ENCODE measurements at places on chromosomes 2 and 18.

DNA sequence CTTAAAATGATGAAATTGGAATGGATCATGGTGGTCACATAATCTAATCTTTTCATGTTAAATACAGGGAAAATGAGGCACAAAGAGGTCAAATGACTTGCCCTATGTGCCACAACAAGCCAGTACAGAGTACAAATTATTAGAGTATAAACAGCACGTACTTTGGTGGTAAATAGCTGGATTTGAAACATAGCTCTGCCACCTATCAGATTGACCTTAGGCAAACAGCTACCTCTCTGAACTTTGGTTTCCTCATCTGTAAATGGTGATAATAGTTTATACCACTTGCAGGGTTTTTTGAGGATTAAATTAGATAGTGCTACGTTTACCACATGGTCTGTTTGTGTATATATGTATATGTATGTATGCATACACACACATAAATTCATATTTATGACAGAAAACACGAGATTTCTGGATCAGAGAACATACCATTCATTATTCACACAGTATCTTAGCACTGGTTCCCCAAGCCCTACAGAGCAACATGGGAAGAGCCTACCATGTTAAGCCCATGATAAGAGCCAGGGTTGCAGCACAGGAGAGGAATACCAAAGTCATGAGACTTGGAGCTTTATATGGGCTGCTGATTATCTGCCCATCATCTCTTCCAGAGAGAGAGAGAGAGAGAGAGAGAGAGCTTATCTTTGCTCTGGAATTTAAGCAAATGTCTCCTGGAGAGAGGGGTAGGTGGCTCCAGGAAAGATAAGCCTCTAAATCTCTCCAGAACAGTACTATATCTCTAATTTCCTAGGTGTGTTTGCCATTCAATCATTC, 73.5 kb downstream of the MDH1 start:
- no peak for DNase-seq

GRCh38 chr2:26712486-26713465, 20.3 kb downstream of the KCNK3 start:
- DNase-seq = peak; percentile 88

- DNase-seq = no peak
These were observed 179.8 kb upstream of the EPAS1 start for GRCh38 chr2:46117379-46117778.

- DNase-seq = no peak
These were observed 84.2 kb upstream of the UNC80 start for GRCh38 chr2:209687323-209687969.

DNA sequence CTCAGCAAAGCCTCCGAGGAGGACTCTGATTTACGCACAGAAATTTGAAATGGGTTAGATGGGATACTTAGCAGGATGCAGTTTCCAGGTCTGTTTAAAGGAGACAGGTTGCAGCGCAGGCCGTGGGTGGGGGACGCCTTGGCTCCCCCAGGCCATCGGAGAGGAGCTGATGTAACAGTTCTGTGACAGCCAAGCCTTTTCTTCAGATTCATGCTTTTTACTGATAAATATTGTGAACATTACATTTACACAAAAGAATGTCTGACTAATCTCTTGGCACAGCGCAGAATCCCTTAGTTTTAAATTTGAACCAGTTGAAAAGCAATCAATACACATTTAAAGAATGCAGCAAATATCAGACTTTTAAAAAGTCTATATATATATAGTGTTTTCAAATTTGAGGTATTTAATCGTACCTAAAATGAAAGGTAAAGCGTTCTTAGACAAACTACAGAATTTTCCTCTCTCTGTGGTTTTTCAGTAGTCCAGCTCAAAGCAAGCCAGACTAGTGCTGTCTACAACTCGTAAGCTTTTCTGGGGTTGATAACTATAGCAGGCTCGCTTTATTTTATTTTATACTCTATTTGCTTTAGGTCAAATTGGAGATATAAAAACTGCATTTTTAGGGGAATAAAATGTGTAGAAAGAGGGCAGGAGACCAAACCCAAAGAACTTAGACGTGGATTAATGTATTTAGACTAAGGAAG, 221.9 kb downstream of the PIEZO2 start:
- no peak for DNase-seq

DNA sequence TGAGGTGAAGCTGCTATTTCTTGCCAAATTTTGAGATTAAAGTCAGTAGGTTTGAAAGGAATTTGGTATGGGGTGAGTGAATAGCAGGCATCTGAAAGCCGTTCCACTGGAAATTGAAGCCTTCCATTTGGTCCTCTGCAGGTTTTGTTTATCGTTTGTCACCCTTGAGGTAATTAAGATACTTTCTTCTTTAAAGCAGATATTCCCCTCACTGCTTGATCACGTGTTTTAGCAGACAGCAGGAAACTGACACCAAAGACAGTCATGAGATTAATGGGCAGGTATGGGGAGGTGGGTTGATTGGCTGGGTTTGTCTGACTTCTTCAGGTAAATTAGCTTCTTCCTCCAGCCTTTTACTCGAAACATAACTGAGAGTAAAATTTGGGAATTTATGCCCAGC, 10.7 kb downstream of the LPIN1 start:
- DNase-seq = no peak

GRCh38 chr18:31162419-31162793, 250 bp downstream of the DSC1 start:
- no peak for DNase-seq

DNA sequence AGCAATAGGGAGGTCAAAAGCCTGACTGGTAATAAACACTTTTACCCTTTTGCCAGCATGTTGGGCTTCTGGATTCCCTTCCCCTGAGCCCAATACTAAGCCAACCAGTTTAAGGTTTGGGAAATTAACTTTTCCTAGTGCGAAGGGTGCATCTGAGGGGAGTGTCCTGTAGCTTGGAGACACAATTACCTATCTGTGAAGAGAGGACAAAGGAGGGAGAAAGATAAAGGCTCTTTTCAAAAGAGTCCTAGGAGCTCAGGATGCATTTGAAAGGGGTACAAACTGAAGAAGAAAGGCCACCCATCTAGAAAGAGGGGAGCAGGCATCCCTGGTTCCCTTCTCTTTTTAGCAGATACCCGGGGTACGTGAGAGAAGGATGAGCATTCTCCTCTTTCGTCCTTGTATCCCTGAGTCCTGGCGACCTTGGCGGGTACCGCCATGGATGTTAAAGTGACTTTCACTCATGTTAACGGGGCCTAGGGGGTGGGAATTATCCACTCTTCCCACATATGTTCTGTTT, 25.1 kb downstream of the C18orf54 start:
- no peak for DNase-seq

DNA sequence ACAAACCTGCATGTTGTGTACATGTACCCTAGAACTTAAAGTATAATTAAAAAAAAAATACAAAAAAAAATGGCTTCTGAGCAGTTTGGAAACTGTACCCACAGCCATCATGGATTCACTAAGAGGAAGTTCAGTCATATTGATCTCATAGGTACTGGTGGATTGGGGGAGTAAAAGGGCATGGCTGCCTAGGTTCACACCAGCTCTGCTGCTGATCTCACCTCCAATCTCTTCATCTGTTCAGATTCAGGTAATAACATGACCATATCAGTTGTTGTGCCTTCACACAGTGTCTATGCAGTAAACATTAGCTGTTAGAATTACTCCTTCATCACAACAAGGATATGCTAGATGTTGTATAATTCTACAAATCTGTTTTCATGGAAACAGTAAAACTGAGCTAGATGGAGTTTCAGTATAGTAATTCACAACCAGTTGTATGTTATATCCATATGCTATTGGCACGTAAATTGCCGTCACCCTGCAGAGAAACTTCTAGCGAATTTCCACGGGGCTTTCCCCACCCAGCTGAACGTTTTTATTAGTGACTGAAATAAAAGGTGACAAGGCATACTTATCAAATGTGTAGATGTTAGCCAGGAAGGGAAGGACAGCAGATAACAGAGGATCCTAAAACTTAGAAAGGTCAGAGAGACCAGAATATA, 59.3 kb upstream of the ITM2C start:
- DNase-seq = no peak

DNA sequence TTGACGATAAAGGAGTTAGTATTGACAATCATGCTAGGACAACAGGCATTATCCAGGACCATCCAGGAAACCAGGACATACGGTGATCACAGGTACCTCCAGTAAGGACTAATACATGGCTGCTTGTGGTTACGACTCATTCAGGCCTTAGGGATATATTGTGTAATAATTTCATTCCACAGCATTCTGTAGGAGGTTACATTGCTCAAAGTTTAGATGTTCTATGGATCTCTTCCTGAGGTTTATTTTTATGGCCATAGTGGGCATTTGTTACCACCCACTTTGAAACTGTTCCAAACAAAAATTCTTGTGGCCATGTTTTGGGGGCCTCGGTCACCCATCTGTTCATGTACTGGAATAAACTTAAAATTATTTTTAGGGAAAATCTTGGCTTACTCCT, 431.6 kb downstream of the METTL4 start:
- DNase-seq = no peak

DNA sequence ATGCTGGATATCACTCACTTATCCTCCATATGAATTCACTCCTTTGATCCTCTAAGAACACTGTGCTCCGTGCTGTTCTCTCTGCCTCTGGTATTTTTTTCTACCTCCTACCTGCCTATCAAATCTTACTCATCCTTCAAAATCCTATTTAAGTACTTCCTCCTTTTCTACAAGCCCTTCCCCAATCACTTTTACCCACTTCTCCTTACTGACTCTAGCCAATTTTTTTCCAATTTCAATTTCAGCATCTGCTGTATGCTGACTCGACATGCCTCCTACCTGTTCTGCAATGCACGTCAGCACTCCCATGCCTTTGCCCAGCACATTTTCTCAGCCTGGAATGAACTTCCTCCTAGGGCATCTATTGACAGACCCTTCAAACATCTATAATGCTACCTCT, 37.3 kb upstream of the LNPK start:
- no peak for DNase-seq

GRCh38 chr2:30037016-30037415, 109.8 kb upstream of the YPEL5 start:
- DNase-seq = no peak

DNA sequence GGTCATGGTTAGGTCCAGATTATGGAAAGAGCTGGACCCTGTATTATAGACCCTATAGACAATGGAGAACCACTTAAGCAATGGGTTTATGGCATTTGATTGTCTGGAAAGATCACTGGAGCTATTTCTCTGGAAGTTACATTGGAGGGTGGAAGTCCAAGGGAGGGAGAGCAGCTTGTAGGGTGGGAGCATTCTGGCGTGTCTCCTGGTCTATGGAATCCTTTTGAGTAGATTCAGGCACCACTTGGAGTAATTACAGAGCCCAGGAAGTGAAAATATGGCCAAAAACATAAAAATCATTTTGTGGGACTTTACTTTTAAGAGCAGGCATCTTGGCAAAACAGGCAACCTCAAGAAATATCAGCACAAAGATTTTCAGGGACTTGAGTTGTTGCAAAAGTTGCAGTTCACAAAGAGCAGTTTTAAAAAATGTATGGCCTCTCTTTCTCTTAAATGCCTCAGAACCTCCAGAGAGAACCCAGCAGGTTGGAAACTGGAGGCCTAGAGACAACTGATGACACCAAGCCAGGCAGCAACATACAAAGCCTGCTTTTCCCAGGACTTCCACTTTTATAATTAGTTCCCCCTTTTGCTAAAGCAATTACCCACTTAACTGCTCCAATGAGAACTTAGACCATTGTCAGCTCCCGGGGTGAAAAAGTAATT, 331.0 kb downstream of the MYCN start:
- DNase-seq = no peak

- DNase-seq = no peak
These were observed 178.9 kb upstream of the FANCL start for GRCh38 chr2:58419983-58420382.

DNA sequence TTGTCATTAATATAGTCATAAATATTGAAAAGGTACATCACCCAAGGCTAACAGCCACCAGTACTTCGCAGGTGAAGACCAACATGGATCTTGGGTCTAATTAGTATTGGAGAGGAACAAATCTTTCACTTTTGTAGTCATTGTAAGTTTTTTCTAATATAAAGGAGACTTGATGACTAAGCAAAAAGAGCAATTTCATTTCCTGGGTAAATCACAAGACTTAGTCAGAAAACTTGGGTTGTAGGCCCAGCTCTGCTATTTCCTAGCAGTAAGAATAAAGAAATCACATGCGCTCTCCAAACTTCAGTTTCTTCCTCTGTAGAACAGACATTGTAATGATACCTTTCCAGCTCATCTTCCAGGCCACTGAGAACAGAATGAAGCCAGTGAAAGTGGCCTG, 40.9 kb downstream of the NRP2 start:
- DNase-seq = no peak

DNA sequence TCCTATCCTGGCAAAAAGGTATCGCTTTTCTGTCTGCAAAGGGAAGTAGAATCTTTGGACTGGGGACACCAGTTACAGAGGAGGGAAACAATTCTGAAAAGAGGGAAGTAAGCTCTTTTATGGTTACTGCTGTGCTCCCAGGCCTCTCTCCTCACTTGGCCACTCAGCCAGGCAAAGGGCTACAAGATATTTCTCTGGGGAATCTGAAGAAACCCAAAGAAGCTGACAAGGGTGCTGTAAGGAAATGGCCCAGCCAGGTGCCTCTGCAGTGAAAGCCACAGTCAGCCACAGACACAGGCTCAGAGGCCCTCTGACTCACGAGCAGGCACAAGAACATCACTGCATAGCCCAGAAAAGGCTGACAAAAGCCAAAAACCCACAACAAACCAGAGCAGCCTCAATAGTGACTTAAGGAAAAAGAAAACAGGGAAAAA, 5.8 kb downstream of the HDLBP start:
- DNase-seq = no peak

DNA sequence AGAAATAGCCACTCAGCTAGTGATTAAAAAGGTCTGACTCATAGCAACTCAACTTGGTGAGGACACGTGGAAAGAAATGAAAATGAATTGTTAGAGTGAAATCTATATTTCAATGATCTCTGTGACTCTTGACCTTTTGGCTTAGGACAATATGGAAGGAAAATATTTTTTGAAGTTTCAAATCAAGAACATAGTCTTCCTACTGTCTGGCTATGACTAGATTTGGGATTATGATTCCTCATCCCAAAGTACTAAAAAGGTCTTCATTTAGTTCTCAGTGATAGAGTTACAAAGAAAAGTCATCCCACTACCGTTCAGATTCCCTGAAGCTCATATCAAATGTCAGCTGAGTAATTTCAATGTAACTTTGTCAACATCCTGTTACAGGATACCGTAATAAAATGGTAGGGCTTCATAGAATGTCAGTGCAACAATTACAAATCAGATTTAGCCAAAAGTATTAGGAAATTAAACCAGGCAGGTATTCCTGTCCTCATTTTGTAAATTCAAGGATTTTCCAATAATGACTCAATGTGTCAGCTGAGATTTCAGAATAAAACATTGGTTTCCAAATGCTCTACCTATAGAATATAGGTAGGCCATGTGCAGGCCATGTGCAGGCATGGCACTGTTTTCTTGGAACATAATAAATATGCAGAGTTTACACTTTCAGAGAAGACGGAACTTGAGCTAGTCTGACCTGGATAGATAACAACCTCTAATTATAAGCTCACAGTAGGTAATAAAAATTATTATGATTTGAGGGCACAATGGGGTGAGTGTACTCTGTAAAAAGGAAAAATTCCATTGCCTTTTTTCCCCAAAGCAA, 36.0 kb downstream of the ANKRD29 start:
- no peak for DNase-seq

GRCh38 chr2:39640107-39640506, 25.6 kb upstream of the TMEM178A start:
- no peak for DNase-seq

GRCh38 chr2:3277748-3278520, 99.7 kb downstream of the EIPR1 start:
- no peak for DNase-seq

GRCh38 chr2:20524412-20525040, 77.7 kb downstream of the RHOB start:
- DNase-seq = no peak

All from NCI-H1092 treated with DMSO at 0.1 percent for 48 hours (cell line).